Renal pelvis (tissue), 12 donors: ENCODE measurements at places on chromosomes 6 and 20. TPM values are rescaled to one million over a fixed set of nuclear protein-coding genes. Genes with fewer than 3 reads are reported as not detected.

DNA sequence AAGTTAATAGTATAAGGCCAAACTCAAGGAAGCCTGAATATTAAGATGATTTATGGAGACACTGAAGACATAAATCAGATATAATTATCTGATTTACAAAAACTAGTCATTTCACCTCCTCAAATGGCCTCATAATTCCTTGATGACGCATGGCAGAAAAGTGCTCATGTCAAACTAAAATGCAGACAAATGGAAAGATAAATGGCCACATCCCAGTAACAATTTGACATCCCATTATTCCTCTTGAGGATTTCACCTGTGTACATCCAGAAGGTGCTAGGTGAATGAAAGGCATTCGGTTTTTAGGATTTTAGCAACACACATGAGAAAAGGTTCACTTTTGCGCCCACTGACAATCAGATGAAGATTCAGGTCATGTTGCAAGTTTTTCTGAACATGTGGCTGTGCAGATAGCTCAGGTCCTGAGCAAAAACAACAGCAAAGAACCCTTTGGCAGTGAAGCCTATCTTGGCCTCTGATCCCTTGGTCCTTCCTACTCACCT is 24.2 kb downstream of the SGK1 start:
- no peak for DNase-seq

- DNase-seq: no peak
Observed at GRCh38 chr6:63121166-63121565, 90.1 kb upstream of the FKBP1C start.

DNA sequence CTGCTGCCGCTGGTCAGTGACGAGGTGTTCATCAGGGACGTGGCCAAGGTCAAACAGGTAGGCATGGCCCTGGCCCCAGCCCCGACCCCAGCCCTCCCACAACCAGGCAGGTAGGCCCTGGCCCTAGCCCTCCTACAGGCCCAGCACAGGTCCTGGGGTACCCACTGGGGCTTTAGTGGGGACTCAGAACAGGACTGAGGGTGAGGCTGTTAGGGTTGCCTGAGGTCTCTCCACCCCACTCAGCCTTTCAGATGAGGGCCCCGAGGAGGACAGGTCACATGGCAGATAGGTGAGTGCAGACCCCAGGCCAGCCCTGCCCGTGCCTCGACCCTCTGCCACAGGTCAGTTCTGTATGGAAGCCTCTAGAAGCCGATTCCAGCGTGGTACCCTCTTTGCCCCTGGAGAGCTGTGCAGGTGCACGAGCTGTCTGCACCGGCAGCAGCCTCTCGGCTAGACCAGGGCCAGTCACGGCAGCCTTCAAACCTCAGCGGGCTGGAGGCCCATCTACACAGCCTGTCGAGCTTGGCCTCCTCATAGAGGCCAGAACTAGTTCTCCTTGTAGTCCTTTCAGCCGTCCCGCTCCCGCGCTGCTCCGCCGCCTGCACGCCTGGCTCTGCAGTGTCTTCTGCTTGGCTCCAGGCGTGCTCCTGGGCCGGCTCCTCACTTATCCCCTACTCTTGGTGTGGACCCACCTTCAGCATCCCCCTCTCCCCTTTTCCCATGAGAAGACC is 35.5 kb downstream of the PYGB start:
- no peak for DNase-seq

DNA sequence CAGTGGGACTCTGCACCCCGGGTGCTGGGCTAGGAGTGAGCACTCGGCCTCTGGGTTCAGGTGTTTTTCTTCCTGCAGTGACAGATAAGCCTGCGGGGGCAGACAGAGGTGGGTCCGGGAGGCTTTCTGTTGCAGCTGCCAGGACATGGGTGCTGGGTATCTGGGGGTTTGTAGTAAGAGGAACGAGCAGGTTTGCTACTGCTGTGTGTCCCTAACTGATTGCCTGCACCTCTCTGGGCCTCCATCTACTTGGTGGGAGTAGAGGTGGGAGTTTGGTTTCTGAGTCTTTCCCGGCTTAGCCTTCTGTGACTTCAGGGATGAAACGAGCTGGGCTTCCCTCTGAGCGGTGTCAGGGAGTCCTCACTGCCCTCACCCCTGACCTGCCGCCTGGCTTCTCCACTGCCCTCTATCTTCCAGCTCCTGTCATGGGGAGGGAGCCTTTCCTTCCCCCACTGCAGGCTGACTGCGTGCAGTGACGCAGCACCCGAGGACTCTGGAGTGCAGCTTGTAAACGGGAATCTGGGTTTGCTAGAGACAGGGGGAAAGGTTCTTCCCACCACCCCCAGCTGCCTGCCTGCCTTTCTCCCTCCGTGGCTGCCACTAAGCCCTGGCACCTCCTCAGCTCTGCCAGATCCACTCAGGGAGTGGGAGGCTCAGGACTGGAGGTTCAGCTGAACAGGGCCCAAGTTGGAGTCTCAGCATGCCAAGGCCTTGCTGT is 6.7 kb downstream of the DLGAP4 start:
- no peak for DNase-seq

GRCh38 chr6:38080889-38081288 is 261.4 kb downstream of the ZFAND3 start:
- DNase-seq: no peak

Gene TPX2
- 49.4 TPM for polyA plus RNA-seq

Gene NEDD9
- polyA plus RNA-seq: 62.1 TPM

Gene TEAD3
- polyA plus RNA-seq: 52.8 TPM

Gene SPEF1
- polyA plus RNA-seq: 2.3 TPM

Gene LINC00237
- not detected for polyA plus RNA-seq

Gene BPI
- 1.5 TPM for polyA plus RNA-seq

Gene DZANK1
- 5.8 TPM for polyA plus RNA-seq
